ELF-1 (cell line): ENCODE measurements at places on chromosomes 3 and 15.

DNA sequence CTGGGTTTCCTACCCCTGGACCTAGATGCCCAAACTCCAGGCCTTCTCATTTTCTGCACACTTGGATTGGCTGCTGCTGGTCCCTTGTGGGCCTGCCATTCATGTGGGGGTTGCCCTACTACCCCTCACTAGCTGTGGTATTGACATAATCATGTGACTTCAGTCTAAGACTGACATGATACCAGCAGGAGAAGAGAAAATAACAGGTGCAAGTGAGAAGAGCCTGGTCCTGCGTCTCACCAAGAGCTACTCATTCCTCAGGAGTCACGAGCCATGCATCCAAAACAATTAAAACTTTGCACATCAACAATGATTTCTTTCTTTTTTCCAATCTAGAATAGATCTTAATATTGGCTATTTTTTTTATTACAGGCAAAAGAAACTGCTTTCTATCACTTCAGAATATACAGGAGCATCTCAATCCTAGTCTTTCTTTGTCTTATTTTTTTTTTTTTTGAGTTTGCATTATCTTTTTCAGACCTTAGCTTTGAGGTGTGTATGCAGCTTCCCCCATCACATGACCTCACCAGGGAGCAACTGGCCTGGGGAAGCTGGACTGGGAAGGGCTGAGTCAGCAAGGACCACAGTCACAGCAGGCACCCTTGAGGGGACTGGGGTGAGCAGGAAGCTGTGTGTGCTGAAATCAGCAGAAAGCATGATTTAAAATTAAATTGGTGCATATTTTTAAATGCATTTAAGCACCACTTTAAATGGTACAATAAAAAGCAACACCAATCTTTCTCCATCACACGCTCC is 27.6 kb downstream of the SLC9A9 start:
- peak; percentile 11 for DNase-seq

DNA sequence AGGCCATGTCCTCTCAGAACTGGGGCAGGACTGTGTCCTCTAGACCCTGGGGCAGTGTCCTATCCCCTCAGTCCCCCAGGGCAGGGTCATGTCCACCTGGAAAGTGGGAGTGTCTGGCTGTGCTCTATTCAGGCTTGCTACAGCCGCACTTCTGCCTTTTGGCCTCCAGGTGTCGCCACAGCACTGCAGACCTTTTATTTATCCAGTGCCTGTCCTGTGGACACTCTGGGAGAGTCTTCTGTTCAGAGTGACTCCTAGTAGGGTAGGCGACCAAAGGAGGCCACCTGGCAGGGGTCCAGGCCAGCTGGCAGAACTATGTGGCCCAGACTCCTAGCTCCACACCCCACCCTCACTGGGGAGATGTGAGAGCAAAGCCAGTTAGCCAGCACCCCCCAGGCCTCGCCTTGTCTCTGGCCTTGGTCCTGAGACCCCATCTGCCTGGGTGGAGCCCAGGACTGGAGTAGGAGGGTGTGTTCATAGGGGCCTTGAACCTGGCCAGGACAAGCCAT is 3.9 kb downstream of the TMIE start:
- peak; percentile 91 for DNase-seq

GRCh38 chr3:56890448-56891091 is 88.8 kb upstream of the ARHGEF3 start:
- DNase-seq, result no peak

- DNase-seq, result no peak
Observed at GRCh38 chr3:9721700-9722060, 9.9 kb upstream of the BRPF1 start.

GRCh38 chr15:63530235-63530634 is 25.8 kb downstream of the USP3 start:
- no peak for DNase-seq

GRCh38 chr3:51830836-51831385 is 30.5 kb upstream of the IQCF2 start:
- DNase-seq, result peak; percentile 43

- DNase-seq, result no peak
Observed at GRCh38 chr3:46089237-46090011, 62.1 kb upstream of the XCR1 start.
